ENCODE measurements at places on chromosomes 12 and 14. TPM values are rescaled to one million over a fixed set of nuclear protein-coding genes. Genes with fewer than 3 reads are reported as not detected.

GRCh38 chr14:99513183-99513694 lies 32.0 kb downstream of the CCNK start:
- no peak for DNase-seq
- H3K4me1 ChIP-seq: no peaks in the 10 kb centered on the region
- no peak overlapping the region for H3K4me3 ChIP-seq
- H3K27ac ChIP-seq: no peak overlapping the region

GRCh38 chr12:68229956-68230355 lies 4.3 kb upstream of the IL26 start:
- H3K4me3 ChIP-seq: no peak overlapping the region
- DNase-seq: no peak
- H3K27me3 ChIP-seq: no peaks in the 10 kb centered on the region

GRCh38 chr14:85487215-85487614 lies 42.7 kb upstream of the FLRT2 start:
- no peaks in the 10 kb centered on the region for H3K4me1 ChIP-seq
- no peak overlapping the region for H3K4me3 ChIP-seq
- DNase-seq: no peak
- H3K27ac ChIP-seq: no peak overlapping the region
- no peaks in the 10 kb centered on the region for H3K27me3 ChIP-seq

DNA sequence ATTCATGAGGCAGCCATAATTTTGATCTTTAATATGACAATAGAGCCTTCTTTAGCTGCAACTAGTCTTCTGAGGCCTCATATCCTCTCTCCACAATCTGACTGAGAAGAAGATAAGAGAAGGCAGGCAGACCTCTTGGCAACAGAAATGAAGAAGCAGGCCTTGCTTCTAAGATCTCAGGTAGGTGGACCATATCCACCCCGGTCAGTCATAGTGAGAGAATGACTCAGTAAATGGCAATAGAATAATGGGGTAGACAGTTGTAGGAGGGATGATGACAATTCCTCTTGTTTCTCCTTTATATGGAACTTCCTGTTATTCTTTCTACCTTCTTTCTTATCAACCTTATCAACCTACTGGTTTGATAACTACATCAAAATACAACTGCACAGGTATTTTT lies 246.7 kb upstream of the G2E3 start:
- no peak overlapping the region for H3K27ac ChIP-seq
- no peaks in the 10 kb centered on the region for H3K27me3 ChIP-seq
- no peak overlapping the region for H3K4me3 ChIP-seq
- DNase-seq: no peak
- no peaks in the 10 kb centered on the region for H3K36me3 ChIP-seq

DNA sequence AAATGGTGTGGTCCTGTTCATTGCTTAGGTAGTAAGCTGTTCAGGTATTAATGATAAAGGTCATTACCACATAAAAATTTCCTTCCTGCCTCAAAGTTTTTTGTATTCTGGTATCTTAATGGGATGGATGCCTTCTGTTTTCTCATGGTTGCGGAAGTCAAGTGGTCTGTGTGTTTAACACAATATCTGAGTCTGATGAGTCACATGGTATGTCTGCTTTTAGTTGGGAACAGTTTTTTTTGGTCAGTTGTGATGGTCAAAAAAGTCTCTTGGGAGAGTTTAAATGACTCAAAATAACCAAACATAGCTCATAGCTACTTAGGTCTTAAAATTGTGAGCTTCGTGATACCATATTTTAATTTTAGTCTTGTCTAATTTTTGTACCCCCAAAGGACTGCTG lies 40.7 kb downstream of the STK38L start:
- no peak overlapping the region for H3K4me3 ChIP-seq
- no peaks in the 10 kb centered on the region for H3K27me3 ChIP-seq
- no peak for DNase-seq
- H3K36me3 ChIP-seq: no peaks in the 10 kb centered on the region
- peaks cover 2% of the 10 kb centered on the region for H3K4me1 ChIP-seq

GRCh38 chr14:40847480-40847879 lies 759.2 kb upstream of the LRFN5 start:
- no peak overlapping the region for H3K4me3 ChIP-seq
- no peaks in the 10 kb centered on the region for H3K36me3 ChIP-seq
- H3K27ac ChIP-seq: no peak overlapping the region
- no peaks in the 10 kb centered on the region for H3K27me3 ChIP-seq
- H3K4me1 ChIP-seq: no peaks in the 10 kb centered on the region

The C12orf50 gene
- total RNA-seq: 0.17 TPM

The VAMP1 gene
- total RNA-seq: 10.3 TPM

The SPIC gene
- not detected for total RNA-seq

The C1QL4 gene
- total RNA-seq: 1.9 TPM

The MGST1 gene
- 235 TPM for total RNA-seq
